ENCODE measurements at places on chromosomes 2 and 18.

GRCh38 chr2:12267042-12267441 lies 449.7 kb upstream of the TRIB2 start:
- DNase-seq = no peak

DNA sequence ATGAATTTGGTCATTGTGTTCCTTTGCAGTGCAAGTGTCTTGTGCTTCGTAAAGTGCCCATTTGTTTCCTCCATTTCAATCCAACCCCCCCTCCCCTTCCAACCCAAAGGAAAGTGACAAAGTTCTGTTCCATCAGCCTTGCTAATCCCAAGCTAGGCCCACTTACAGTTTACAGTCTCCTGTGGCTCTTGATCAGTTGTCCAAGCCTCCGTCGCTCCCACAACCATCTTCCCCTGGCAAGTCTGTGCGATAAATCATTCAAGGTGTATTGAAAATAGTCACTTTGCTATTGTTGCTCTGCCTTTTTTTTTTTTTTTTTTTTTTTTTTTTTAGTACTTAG lies 6.5 kb downstream of the POU3F3 start:
- no peak for DNase-seq

DNA sequence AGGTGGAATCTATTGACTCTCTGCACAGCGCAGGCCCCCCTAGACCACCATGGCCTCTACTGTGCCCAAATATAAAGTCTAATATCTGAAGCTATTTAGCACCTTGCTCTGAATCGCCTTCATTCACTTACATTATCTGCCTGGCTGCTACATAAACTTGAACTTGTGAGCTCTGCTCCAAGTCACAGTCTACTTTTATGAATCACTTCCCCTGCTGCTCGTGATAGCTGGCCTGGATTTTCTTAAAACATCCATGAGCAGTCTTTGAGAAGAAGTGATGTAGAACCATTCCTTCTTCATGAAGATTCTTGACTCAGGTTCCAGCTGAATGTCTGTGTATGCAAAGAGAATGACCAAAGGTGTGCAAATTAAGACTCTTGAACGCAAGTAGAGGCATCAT lies 359.5 kb downstream of the RND3 start:
- DNase-seq = no peak

GRCh38 chr2:200172944-200173581 lies 133.4 kb upstream of the SPATS2L start:
- no peak for DNase-seq

- DNase-seq = no peak
These were observed 101.9 kb downstream of the NOL4 start for GRCh38 chr18:34122724-34123334.

DNA sequence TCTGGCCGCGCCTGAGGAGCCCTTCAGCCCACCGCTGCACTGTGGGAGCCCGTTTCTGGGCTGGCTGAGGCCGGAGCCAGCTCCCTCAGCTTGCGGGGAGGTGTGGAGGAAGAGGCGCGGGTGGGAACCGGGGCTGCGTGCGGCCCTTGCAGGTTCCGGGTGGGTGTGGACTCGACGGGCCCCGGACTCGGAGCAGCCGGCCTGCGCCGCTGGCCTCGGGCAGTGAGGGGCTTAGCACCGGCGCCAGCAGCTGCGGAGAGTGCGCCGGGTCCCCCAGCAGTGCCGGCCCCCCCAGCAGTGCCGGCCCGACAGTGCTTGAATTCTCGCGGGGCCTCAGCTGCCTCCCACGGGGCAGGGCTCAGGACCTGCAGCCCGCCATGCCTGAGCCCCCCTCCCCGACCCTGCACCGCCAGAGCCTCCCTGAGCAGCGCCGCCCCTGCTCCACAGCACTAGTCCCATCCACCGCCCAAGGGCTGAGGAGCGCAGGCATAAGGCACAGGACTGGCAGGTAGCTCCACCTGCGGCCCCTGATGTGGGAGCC lies 534.2 kb downstream of the ZNF804A start:
- DNase-seq = no peak

GRCh38 chr2:176628438-176628837 lies 359.2 kb downstream of the MTX2 start:
- no peak for DNase-seq

- no peak for DNase-seq
These were observed 55.3 kb upstream of the ITGB6 start for GRCh38 chr2:160255408-160255807.

DNA sequence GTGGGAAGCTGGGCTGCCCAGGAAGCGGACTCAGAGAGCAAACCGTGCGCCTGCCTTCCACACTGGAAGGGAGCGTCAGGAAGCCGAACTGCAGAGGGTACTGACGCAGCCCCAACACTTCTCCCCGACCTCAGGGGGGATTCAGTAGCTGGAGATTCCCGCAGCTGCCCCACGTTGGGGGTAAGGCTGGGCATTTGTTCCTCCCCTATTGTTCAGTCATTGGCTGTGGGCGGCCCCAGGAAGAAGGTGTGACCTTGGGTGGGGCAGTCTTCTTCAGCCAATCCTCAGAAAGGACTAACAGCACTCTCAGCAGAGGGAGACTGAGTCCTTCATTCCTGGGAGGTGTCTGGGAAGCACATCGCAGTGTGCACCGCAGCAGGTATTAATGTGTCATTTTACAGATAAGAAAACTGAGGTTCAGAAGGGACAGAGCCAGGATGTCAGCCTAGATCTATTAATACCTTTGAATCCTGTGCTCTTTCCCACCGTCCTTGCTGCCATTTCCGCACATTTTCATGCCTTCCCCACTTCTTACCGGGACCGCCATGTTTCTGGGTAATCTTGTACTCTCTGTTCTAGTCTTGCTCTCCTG lies 12.1 kb upstream of the C18orf32 start:
- no peak for DNase-seq

GRCh38 chr2:125596612-125597011 lies 1059.3 kb upstream of the GYPC start:
- no peak for DNase-seq

- no peak for DNase-seq
These were observed 207.0 kb downstream of the ZNF407 start for GRCh38 chr18:74804677-74805076.

GRCh38 chr2:19292007-19292406 lies 66.4 kb downstream of the OSR1 start:
- no peak for DNase-seq

DNA sequence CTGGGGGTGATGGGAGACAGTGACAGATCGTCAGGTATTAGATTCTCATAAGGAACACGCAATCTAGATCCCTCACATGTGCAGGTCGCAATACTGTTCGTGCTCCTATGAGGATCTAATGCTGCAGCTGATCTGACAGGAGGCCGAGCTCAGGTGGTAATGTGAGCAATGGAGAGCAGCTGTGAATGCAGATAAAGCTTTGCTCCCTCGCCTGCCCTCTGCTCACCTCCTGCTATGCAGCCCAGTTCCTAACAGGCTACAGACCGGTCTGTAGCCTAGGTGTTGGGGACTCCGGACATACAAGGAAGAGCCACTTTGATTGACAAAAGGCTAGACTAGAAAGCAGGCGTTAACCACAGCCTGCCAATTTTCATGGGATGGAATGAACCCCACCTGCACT lies 183.6 kb upstream of the TMEM200C start:
- DNase-seq = no peak

GRCh38 chr2:21489080-21489479 lies 365.3 kb downstream of the TDRD15 start:
- DNase-seq = no peak

GRCh38 chr2:172488556-172488955 lies 61.2 kb downstream of the ITGA6 start:
- no peak for DNase-seq

GRCh38 chr2:177541258-177541991 lies 148.9 kb downstream of the AGPS start:
- no peak for DNase-seq

- DNase-seq = no peak
These were observed 19.2 kb upstream of the CERS6 start for GRCh38 chr2:168436840-168437239.

DNA sequence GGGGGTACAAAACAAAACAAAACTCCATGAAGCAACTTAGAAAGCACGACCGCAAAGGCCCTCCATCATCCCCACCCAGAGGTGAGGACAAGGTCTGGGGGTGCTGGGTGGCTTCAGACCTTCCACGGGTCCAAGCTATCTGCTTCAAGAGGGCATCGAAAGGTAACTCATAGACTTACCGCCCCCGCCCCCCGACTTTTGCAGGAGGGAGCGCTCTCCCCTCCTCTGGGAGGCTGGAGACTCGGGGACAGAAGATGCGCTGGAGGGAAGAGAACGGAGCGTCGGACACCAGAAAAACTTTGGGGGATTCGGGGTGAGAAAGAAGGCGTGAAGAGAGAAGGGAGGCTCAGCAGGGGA lies 300 bp upstream of the STON1 start:
- no peak for DNase-seq

GRCh38 chr18:44682871-44683221 lies 2.2 kb downstream of the SETBP1 start:
- DNase-seq = no peak

DNA sequence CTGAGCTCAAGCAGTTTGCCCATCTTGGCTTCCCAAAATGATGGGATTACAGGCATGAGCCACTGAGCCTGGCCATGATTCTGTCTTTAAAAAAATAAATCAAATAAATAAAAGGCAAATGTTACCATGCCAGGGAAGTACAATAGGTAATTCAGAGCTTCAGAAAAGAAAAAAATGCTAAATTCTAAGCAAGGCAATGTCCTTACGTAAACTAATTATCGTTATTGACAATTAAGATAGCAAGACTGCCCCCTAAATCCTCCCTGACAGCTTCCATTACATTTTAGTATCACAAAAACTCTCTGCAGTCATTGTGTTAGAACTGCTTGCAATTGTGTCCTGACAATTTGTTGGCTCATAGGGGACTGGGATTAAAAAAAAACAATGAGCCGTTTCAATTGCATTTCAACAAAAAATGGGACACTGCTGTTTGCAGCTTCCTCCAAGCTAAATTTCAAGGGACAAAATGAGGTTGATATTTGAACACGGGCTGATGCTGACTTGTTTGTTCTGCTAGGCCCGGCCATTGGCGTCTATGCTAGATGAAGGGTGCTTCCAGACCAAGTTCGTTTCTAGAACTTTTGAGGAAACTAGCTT lies 88.9 kb downstream of the MOGAT1 start:
- no peak for DNase-seq

- DNase-seq = no peak
These were observed 1231.6 kb upstream of the DDX18 start for GRCh38 chr2:116582850-116583249.

- no peak for DNase-seq
These were observed 666.4 kb upstream of the ZEB2 start for GRCh38 chr2:145186303-145186702.

DNA sequence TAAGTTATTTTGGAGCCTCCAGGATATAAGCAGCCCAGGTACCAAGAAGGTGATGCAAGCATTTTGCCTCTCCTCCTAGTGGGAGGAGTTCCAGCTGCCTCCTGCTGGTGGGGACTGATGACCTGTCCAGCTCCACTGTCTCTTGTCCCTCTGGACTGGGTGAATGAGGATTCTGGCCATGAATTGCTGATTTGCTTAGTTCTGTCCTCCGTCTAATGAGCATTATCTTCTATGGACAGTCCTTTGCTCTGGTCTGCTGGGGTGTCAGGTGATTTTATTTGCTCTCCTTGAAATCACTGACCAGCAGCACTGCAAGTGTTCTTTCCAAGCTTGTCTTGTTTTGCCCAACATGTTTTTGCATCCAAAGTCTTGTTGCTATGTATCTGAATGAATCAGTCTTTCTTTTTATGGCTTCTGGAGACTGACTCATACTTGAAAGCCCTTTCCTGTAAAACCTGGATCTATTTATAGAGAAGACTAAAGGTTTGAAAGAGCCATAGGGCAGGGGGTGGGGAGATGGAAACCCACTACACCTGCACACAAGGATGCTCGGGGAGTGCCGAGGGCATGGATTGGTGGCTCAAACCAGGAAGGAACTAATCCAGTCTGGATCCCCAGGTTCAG lies 40.5 kb upstream of the EFHD1 start:
- DNase-seq = no peak

- no peak for DNase-seq
These were observed 230.8 kb downstream of the OSR1 start for GRCh38 chr2:19127616-19128015.

- no peak for DNase-seq
These were observed 419.4 kb downstream of the DCDC2C start for GRCh38 chr2:4122726-4123125.

- no peak for DNase-seq
These were observed 25.5 kb upstream of the IL37 start for GRCh38 chr2:112885506-112885902.

GRCh38 chr2:242011167-242011513 lies 141.6 kb downstream of the RTP5 start:
- no peak for DNase-seq

DNA sequence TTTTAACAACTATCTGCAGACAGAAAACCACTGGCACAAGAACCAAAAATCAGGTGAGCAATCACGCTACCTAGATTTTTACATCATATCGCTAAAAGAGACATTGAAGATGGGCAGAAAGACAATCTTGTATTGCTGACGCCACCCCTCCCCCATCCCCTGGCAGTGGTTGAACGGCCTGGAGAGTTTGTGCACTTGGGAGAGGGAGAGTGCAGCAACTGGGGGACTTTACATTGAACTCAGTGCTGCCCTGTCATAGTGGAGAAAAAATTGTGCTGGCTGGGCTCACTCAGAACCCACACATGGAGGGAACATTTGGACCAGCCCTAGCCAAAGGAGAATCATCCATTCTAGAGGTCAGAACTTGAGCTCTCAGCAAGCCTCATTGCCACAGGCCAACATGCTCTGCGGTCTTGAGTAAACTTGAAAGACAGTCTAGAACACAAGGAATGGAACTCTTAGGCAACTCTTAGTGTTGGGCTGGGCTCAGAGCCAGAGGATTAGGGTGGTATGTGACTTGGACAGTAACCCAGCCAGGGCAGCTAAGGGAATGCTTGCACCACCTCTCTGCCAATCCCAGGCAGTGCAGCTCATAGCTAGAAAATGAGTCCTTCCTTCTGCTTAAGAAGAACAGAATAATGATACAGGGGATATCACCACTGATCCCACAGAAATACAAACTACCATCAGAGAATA lies 220.0 kb upstream of the CYP26B1 start:
- DNase-seq = no peak

GRCh38 chr2:238573065-238573778 lies 146.5 kb downstream of the ASB1 start:
- no peak for DNase-seq

DNA sequence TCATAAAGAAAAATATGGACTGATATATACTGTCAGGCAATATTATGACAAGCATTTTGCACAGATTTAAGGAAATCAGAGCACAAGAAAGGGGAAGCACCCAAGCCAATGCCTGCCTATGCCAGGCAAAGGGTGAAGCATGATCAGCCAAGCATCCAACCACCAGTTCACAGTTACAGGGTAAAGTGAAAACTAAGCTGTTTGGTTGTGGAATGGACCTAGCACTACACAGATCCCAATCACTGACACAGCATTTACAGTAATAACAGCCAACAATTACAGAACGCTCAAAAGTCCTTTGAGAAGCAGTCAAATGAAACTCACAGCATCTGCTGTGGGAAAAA lies 90.3 kb downstream of the SP3 start:
- no peak for DNase-seq

DNA sequence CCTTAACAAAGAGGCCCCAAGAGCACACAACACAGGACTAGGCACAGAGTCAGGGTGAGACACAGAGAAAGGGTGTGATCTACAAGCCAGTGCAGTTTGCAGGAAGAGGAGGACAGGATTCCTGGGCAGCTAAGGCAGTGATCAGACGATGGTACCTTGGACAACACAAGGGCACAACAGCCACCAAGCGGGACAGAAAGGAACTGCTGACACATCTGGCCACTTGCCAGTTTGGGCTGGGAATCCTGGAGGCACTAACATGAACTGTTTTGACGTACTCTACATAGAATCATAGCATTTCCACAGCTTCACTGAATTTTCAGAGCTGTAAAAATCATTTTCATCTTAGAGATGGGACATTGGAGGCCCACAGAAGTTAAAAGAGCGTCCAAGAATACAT lies 221.5 kb upstream of the SLC35G4 start:
- no peak for DNase-seq

- DNase-seq = peak; percentile 3
These were observed 56.3 kb downstream of the TIMM21 start for GRCh38 chr18:74204526-74205152.
